ENCODE measurements at places on chromosomes 3 and 15. TPM values are rescaled to one million over a fixed set of nuclear protein-coding genes. Genes with fewer than 3 reads are reported as not detected.

GRCh38 chr15:45586125-45586524 lies 1.1 kb upstream of the BLOC1S6 start:
- H3K36me3 ChIP-seq, result no peaks in the 10 kb centered on the region
- no peak for DNase-seq
- no peaks in the 10 kb centered on the region for H3K27me3 ChIP-seq

- no peak overlapping the region for H3K27ac ChIP-seq
- H3K4me3 ChIP-seq, result no peak overlapping the region
- H3K36me3 ChIP-seq, result no peaks in the 10 kb centered on the region
- DNase-seq, result no peak
- no peaks in the 10 kb centered on the region for H3K27me3 ChIP-seq
Measured at GRCh38 chr15:36323615-36324014, 255.8 kb upstream of the CDIN1 start.

Gene STAC
- 2.3 TPM for total RNA-seq

Gene OR5K2
- total RNA-seq, result not detected

Data from adrenal gland (tissue), 19 donors.